ENCODE measurements at places on chromosomes 12 and 14.

GRCh38 chr12:67274186-67274585, 5.0 kb downstream of the CAND1 start:
- DNase-seq = no peak

- DNase-seq = no peak
Measured at GRCh38 chr12:95720146-95720545, 70.4 kb downstream of the NTN4 start.

DNA sequence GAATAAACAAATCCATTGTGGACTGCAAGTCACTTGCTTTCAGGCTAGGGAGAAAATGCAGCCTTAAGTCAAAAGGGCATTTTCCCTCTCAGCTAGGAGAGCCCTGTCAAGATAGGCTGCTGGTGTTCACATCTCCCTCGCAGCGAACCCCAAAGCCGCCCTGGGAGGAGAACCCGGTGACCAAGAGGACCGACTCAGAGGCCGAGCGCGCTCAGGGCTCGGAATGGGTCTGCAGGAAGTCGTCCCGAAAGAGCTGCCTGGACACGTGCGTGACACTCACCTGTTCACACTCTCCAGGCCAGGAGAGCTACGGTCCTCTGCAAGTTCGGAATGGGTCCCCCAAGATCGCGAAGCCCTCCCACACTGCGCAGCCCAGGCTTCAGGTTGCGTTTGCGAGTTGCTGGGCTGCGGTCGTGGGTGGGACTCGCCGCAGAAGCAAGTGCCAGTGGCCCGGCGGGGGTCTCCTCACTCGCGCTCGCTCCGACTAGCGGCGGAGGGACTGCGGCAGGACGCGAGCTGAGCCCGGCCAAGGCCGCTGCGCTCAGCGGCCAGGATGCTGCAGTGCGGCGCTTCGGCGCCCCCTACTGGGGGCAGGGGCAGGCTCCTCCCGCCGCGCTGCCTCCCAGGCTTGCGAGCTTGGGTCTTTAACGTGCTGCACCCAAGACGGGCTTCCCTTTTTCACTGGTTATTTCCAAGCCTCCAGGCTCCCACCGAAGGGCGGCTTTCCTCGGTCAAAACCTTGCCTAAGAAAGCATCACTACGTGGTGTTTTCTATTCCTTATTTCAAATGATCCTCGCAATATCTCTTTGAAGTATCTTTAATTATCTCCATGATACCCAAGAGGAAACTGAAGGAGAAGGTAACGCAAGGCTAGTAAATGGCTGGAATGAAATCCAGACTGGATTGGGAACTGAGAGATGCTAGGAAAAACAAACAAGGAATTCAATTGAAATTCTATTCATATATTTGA, at the start of gene RERG:
RERG (minus strand) TSS at position 503 of the 971 bp plus-strand sequence. CDS start 3,928 bp downstream, outside the sequence.
- peak; percentile 80 for DNase-seq

DNA sequence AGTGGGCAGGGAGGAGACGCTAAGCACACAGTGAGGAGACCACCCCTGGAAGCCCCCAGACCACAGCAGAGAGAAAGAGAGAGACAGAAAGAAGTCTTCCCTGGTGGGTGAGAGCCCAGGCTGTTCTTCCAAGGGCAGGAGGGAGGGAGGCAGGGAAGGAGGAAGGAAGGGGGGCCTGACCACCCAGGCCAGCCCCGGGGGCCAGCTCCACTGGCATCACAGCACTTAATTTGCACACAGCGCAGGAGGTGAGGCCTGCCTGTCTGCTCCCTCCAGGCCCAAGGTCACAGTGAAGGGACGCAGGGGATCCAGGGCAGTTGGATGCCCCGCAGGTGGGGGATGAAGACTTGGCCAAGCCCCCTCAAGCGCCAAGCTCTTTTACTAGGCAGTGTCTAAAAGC, 141.9 kb upstream of the C14orf180 start:
- DNase-seq = no peak

DNA sequence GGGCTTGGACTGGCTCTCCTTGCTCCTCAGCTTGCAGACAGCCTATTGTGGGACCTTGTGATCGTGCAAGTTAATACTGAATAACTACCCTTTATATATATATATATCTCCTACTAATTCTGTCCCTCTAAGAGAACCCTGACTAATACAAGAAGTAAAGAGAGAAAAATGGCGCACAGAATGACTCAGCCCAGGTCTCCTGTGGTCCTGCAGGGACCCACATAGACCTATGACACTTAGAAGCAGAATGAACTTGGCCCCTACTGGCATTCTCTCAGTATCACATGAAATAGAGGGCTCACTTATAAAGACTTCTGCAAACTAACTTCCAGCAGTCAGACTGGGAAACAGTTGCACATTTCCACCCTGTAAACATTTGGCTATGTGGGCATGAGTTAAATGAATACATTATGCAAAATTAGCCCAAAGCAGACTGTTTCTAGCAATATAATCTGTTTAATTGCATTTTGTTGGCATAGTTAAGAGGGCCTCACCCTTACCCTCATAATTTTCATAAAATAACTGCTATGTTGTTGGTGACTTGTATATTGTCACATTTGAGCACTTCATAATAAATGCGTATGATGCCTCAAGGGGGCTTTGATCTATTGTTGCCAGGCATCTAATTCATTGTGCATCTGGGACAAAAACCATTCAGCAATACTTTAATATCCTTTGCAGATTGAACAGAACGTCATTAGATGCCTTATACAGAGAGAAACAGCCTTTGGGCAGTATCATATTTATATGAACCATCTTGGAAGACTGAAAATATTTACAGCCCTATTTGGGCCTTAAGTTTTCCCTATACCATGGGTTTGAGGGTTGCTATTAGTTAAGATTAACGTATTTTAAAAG, 349.7 kb upstream of the DIO2 start:
- no peak for DNase-seq

DNA sequence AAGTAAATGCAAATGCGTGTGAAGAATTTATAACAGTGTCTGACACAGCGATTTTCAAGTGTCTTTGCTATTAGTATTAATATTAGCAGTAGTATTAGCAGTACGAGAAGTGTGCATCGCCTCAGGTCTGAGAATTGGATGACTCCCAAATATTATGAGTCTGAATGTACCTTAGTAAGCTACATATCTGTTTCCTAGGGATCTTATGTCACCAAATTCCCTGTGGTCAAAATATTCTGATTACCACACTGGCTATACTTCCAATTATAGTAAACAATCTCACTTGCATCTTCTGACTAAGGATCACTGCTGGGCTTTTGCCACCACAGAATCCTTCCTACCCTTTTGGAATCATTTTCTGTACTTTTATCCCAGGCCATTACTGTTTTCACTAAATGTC, 396.0 kb upstream of the MIS18BP1 start:
- no peak for DNase-seq

- DNase-seq = no peak
Measured at GRCh38 chr12:27143256-27144069, 61.1 kb upstream of the C12orf71 start.

- DNase-seq = no peak
Measured at GRCh38 chr14:60094306-60094897, 2.7 kb downstream of the PCNX4 start.

GRCh38 chr14:81432219-81432661, 32.1 kb upstream of the STON2 start:
- no peak for DNase-seq

DNA sequence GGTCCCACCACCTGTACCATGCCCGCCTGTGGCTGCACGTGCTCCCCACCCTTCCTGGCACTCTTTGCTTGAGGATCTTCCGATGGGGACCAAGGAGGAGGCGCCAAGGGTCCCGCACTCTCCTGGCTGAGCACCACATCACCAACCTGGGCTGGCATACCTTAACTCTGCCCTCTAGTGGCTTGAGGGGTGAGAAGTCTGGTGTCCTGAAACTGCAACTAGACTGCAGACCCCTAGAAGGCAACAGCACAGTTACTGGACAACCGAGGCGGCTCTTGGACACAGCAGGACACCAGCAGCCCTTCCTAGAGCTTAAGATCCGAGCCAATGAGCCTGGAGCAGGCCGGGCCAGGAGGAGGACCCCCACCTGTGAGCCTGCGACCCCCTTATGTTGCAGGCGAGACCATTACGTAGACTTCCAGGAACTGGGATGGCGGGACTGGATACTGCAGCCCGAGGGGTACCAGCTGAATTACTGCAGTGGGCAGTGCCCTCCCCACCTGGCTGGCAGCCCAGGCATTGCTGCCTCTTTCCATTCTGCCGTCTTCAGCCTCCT, 1.1 kb downstream of the INHBE start:
- DNase-seq = no peak

DNA sequence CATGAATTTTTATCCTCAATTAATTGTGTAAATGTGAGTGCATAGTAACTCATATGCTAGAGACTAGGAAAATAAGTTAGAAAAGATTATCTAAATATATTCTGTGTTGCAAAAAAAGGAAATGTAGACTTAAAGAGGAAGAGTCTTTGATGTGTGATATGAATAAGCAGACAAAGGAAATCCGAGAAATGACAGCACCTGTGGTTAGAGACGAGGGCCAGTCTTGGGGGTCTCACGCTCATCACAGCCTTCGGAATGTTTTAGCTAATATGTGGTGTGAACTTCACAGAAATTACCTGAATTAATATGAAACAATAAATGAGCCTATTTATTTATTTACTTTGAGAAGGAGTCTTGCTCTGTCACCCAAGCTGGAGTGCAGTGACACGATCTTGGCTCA, 11.6 kb downstream of the ATP6V0A2 start:
- DNase-seq = no peak

- DNase-seq = no peak
Measured at GRCh38 chr12:40907115-40907527, 214.9 kb downstream of the CNTN1 start.

DNA sequence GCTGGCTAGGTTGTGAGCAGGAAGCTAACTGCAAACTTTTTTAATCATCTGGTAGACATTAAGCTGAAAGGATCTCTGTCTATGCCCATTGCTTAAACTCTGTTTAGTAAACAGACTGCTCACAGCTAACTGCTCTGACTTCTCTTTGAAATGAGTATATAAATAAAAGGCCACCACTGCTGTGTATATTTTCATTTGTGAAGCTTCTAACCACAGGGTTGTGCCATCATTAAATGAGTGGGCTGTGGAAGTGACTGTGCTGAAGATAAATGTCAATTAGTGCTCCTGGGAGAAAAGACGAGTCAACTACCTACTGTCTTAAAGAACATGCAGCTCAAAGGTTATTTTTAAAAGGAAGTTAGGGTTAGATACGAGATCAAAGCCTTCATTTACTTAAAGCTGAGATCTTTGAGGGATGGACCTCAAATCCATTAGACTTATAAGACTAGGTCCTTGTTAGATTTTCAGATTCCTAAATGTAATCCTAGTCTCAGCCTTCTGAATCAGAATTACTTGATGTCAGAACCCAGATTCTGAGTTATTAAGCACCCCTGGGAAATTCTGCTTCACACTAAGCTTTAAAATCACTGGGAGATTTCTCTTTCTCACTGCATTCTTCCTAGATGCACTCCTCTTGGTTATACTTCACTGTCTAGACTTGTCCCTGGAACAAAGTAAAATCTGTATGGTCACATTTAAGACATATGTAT, 213.1 kb upstream of the FLRT2 start:
- no peak for DNase-seq

GRCh38 chr14:84458881-84459280, 1071.1 kb upstream of the FLRT2 start:
- DNase-seq = peak; percentile 86

GRCh38 chr14:51600658-51601057, 51.1 kb upstream of the FRMD6 start:
- DNase-seq = no peak

DNA sequence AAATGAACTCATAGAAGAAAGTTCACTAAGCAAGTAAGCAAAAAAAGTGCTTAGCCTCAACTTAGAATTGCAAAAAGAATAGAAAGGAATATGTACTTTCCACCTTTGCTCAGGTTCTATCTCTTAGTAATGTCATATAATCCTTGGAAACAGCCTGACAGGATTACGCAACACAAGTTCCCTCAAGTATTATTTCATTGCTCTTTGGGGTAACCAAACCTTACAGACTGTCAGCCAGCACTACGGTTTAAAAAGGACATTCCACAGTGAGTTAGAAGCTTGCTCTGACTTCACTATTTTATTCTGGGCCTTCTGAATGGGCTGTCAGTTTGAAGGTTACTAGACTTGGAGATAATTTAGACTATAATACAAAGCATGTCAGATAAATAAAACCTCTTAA, 264.0 kb downstream of the ATXN7L3B start:
- DNase-seq = no peak

- no peak for DNase-seq
Measured at GRCh38 chr12:42570076-42570475, 19.5 kb downstream of the PRICKLE1 start.

DNA sequence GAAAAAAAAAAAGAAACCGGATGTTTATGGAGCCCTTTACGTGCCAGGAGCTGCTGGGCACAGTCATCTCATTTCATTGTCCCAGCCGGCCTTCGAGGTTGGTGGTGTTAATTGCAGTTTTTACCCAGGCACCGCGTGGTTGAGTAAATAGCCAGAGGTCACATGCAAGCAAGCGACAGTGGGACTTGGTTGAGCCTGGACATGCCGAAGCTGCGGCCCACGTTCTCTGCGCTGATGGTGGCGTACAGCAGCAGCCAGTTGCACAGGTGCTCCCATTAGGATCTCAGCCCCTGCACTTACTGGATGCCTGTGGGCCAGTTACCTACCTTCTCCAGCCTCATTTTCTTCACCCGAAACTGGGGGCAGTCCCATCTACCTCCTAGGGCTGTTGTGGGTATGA, 54.0 kb downstream of the TSPAN9 start:
- peak; percentile 25 for DNase-seq

DNA sequence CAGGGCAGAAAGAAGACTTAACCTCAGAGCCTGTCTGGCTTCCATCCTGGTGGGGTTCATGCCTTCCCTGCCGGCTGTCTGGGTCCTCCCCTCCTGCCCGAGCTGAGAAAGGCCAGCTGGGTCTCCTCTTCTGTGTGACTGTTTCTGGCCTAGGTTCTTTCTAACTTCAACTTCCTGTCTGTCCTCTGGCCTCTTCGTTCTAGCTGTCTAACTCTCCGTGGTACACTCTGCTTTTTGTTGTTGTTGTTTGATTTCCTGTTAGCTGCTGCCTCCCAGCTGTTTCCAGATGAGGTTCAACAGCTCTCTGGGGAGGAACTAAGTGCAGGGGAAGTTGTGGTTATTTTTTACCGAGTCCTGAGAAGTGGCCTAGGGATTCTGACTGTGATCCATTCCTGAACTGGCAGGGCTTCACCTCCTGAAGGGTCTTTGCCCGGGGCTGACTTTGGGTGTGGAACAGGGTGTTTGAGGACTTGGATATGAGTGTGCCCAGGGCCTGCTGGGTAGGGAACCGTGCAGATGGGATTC, 3.2 kb downstream of the MLXIP start:
- DNase-seq = no peak

DNA sequence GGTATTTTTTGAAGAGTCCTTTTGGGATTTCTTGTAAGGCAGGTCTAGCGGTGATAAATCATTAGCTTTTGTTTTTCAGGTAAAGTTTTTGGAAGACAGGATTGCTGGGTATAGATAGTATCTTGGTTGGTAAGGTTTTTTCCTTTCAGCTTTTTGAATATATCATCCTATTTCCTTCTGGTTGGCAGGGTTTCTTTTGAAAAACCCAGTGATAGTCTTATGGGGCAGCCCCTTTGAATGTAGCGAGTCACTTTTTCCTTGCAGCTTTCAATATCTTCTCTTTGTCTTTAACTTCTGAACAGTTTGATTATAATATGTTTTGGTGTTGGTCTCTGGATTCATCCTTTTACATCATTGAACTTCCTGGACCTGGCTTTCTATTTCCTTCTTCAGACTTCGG, 20.2 kb downstream of the TMX1 start:
- DNase-seq = no peak
